ENCODE measurements at places on chromosomes 2 and 18.

DNA sequence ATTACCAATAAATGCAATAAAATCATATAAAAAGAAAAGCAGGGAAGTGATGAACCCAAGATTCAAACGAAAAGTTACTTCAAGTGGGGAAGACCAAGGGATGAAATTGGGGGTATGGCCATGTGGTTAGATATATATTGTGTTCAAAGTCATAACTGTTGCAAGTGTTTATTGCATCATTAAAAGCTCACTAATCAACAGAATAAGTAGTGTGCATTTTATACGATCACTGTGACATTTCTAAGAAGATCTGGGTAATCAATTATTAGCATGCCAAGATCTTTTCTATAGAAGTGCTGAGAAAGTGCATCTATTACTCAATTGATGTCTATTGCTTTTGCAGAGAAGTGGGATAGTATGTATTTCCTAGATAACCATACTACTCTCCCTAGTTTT lies 52.9 kb downstream of the VSNL1 start:
- H3K36me3 ChIP-seq: no peaks in the 10 kb centered on the region
- H3K4me1 ChIP-seq: no peaks in the 10 kb centered on the region

GRCh38 chr18:26562568-26562967 lies 14.2 kb upstream of the KCTD1 start:
- H3K4me1 ChIP-seq: no peaks in the 10 kb centered on the region
- no peak overlapping the region for H3K4me3 ChIP-seq
- H3K27me3 ChIP-seq: no peaks in the 10 kb centered on the region
- no peak for DNase-seq
- H3K27ac ChIP-seq: no peak overlapping the region
- no peaks in the 10 kb centered on the region for H3K36me3 ChIP-seq

DNA sequence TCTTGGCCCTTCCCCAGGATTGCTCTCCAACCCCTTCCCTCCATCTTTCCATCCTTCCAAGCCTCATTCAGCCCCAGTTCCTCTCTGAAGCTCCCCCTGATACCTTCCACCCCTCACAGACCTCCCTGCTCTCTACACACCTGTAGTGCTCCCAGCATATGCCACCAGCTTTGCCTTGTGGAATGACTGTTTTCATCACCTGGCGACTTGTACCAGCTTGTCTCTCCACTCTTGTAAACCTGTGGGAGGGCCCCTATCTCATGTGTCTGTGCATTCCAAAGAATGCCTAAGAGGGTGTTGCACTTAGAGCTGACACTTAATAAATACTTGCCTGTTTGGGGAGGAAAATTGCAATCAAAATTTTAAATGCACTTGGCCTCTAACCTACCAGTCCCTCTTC lies 198.7 kb downstream of the BCL11A start:
- no peaks in the 10 kb centered on the region for H3K36me3 ChIP-seq
- H3K4me3 ChIP-seq: no peak overlapping the region
- no peak overlapping the region for H3K27ac ChIP-seq
- no peaks in the 10 kb centered on the region for H3K4me1 ChIP-seq
- H3K27me3 ChIP-seq: no peaks in the 10 kb centered on the region

- H3K4me3 ChIP-seq: no peak overlapping the region
- no peaks in the 10 kb centered on the region for H3K27me3 ChIP-seq
- H3K36me3 ChIP-seq: no peaks in the 10 kb centered on the region
Observed at GRCh38 chr2:28313220-28313784, 79.4 kb upstream of the FOSL2 start.

GRCh38 chr2:6578416-6578815 lies 287.3 kb downstream of the CMPK2 start:
- H3K36me3 ChIP-seq: no peaks in the 10 kb centered on the region
- no peak overlapping the region for H3K4me3 ChIP-seq
- H3K27ac ChIP-seq: no peak overlapping the region
- no peaks in the 10 kb centered on the region for H3K4me1 ChIP-seq

- no peak overlapping the region for H3K27ac ChIP-seq
- no peaks in the 10 kb centered on the region for H3K4me1 ChIP-seq
- no peak for DNase-seq
- no peaks in the 10 kb centered on the region for H3K36me3 ChIP-seq
Observed at GRCh38 chr2:238821391-238821790, 26.5 kb upstream of the TWIST2 start.

DNA sequence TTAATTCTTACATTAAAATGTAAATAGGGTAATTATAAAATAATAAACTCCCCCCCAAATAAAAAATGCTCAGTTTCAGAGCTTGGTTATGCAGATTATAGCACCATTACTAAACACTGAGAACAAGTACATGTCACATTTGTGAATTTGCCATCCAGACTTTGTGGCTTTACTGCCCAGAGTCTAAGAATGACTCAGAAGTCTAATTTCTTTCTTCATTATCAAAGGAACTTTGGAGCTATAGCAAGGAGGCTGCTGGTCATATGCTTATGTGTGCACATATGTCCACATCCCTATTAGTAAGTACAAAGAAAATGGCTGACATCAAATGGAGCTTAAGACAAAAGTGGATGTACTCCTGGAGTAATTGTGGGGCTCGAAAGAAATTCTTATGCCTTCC lies 248.5 kb upstream of the SESTD1 start:
- DNase-seq: no peak
- H3K27me3 ChIP-seq: no peaks in the 10 kb centered on the region
- no peak overlapping the region for H3K4me3 ChIP-seq
- H3K27ac ChIP-seq: no peak overlapping the region
- no peaks in the 10 kb centered on the region for H3K36me3 ChIP-seq

GRCh38 chr18:73752965-73753364 lies 394.7 kb downstream of the FBXO15 start:
- no peaks in the 10 kb centered on the region for H3K36me3 ChIP-seq
- no peaks in the 10 kb centered on the region for H3K4me1 ChIP-seq
- no peak overlapping the region for H3K27ac ChIP-seq
- no peak overlapping the region for H3K4me3 ChIP-seq

DNA sequence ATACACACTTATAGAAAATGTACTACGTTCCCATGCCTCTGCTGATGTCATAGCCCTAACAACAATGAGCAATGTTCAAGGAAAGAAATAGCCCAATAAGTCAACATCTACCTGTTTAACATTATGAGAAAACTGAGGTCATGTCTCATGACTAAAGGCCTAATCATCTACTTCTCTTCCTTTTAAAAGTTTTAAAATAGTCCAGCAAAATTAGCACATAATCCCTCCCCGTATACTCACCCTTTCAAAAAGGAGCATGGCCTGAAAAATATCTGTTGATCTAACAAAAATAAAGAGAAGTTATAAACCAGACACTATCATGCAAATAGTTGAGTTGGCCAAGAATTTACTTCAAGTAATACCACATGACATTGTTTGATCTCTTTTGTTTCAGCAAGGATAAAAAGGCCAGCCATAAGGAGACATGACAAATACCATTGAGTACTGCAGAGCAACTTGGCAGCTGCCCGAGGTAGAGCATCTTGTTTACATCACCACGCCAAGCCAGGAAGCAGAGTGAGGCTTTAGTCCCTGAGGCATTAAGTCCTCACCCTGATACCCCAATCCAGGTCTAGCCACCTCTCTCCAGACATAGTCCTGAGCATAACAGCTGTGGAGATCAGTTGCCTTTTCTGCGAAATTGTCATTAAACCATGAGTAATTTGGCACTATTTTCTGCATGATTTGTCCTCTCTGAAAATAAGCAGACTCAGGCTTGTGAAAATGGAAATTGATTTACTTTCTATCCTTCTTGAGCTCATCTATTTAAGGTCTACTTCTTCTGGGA lies 137.4 kb upstream of the ETAA1 start:
- no peak overlapping the region for H3K4me3 ChIP-seq
- no peak for DNase-seq
- H3K36me3 ChIP-seq: no peaks in the 10 kb centered on the region

DNA sequence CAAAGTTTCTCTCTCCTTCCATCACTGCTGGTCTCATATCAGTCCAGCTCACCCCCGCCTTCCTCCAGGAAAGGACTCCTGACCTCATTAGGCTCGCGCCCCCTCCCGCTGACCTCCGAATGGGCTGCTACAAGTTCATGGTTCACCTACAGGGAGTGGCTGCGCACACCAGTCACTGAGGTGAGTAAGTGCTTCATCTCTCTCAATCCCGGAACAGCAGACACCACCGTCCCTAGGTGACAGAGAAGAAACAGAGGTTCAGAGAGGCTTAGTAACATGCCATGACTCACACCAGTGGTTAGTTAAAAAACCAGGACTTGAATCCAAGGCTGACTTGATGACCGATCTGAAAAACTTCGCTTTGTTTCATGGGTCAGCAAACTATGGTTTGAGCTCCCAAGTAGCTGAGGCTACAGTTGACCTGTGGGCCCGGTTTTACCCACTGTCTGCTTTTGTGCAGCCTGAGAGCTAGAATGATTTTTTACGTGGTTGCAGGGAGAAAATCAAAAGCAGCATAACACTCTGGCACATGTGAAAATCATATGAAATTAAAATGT lies 42.0 kb downstream of the ZFP36L2 start:
- H3K4me1 ChIP-seq: peaks cover 9% of the 10 kb centered on the region
- no peak overlapping the region for H3K4me3 ChIP-seq
- no peak for DNase-seq
- H3K27me3 ChIP-seq: no peaks in the 10 kb centered on the region
- no peaks in the 10 kb centered on the region for H3K36me3 ChIP-seq
- no peak overlapping the region for H3K27ac ChIP-seq

Measured in psoas muscle (tissue), 8 donors.